AG10803 (cell line): ENCODE measurements at places on chromosomes 6 and 20.

- peak; percentile 71 for DNase-seq
Observed at GRCh38 chr6:63571361-63572043, 778 bp upstream of the LOC128125822 start.

- DNase-seq, result no peak
Observed at GRCh38 chr20:48143435-48144081, 358.3 kb upstream of the SULF2 start.

- DNase-seq, result no peak
Observed at GRCh38 chr6:46895930-46896329, 25.8 kb downstream of the ADGRF5 start.

DNA sequence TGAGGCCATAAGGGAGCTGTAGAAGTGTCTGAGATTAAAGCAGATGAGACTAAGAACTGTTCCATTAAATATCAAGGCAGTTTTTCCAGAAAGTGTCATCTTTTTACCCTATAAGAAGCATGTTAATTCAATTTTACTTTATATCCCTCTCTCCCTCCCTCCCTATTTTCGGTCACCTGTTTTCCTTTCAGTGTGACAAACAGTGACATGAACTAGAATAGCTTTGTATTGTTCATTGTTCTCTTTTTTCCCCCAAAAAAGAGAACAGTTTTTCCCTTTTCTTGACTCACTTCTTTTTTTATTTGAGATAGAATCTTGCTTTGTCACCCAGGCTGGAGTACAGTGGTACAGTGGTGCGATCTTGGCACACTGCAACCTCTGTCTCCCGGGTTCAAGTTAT is 269.3 kb downstream of the ZFAND3 start:
- no peak for DNase-seq

GRCh38 chr6:153484056-153484455 is 353.0 kb upstream of the RGS17 start:
- no peak for DNase-seq

DNA sequence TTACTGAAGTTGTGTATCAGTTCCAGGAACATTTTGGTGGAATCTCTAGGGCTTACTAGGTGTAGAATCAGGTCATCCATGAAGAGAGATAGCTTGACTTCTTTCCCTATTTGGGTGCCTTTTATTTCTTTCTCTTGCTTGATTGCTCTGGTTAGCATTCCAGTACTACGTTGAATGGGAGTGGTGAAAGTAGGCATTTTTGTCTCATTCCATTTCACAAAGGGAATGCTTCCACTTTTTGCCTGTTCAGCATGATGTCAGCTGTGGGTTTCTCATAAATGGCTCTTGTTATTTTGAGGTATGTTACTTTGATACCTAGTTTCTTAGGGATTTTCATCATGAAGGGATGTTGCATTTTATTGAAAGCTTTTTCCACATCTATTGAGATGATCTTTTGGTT is 195.3 kb downstream of the MOXD1 start:
- no peak for DNase-seq

DNA sequence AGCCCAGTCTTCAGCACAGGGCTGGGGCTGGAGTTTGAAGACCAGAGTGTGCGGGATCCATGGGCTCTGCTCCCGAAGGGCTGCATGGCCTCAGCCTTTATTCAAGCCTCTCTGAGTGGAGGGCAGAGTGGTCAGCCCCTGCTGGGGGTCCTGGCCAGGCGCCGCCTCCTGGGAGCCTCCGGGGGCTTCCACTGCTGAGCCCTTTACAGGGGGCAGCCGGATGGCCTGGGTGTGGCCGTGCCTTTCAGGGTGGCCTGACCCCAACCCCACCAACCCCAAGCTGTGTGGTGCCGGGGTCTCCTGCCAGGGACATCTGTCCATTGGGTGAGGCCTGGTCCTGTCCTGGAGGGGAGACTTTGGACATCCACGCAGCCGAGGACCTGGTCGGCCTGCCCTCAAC is 76.0 kb upstream of the SLCO4A1 start:
- no peak for DNase-seq
